Stimulated activated CD8-positive, alpha-beta memory T cell treated with anti-CD3 and anti-CD28 coated beads, Interleukin-2, amount 100 ng/mL, for 1 hour (primary cell): ENCODE measurements at places on chromosomes 3 and 15.

DNA sequence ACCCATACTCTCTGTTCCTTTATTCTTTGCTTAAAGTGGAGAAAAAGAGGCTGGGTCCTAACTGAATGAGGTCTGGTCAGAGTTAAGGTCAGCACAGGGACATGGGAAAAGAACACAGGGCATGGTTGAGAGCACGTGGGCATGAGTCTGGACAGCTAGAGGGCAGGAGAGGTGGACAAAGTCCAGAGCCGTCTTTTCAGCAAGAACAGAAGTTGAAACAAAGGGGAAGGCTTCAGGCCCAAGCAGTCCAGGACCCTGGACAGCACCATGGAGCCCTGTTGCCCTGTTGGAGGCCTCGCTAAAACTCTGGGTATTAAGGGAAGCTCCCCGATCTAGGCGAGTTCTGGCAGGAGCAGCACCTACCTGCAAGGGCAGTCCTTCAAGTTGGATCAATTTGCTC is 50.7 kb downstream of the XYLB start:
- DNase-seq, result no peak

GRCh38 chr3:64726414-64727090 is 38.8 kb upstream of the ADAMTS9 start:
- no peak for DNase-seq

- DNase-seq, result no peak
These were observed 163.3 kb downstream of the SPATA16 start for GRCh38 chr3:172977696-172978095.

- no peak for DNase-seq
These were observed 1272.5 kb downstream of the ROBO1 start for GRCh38 chr3:78495301-78495700.

DNA sequence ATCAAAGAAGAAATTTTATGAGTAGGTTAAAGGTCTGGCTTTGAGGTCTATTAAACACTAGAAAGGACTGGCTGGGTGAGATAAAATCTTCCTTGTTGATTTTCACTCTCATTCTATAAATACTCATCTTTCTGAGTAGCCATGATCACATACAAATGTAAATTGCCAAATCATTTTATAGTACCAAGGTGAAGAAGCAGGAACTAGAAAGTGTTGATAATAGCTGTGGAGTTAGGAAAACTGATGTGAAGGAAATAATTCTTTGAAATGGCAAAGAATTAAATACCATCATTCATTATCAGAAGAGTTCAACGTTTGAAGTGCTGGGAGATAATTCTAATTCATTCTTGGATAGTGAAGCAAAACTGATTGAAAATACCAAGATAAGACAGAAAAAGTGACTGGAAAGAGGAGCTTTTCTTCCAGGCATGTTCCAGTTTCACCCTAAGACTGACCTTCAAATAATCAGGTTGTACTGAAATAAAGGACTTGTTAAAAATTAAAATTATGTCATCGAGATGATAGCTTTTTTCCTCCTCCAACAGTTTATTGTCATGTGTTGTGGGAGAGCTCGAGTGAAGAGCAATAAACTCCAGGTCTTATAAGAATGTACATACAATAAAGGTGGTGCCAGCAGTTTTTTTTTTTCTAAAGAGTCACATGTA is 17.4 kb downstream of the THBS1 start:
- DNase-seq, result no peak

GRCh38 chr3:197183582-197183981 is 114.8 kb downstream of the DLG1 start:
- DNase-seq, result no peak

DNA sequence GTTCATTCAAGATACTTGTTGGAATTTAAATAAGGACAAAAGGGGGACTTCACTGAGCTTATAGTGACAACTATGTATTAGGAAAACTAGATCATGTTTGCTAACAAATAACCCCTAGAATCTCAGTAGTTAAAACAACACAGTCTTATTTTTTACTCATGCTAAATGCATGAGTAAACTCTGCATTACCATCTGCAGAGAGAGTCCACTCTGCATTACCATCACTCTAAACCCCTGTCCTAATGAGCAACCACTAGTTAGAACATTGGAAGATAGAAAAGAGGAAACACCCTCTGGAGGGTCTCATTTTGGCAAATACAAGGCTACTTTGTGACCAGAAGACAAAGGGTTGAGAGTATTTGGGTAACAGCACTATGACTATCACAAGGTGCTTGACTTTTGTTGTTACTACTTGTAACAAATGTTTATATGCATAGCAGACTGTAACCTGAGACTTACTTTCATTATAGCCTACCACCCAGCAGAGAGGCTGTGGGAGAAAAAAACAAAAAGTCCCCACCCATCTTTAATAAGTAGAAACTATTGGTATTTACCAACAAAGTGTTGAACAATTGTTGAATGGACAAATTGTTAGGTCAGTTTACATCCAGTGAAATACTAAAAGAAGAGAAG is 99.1 kb downstream of the OXSM start:
- DNase-seq, result no peak

- DNase-seq, result no peak
These were observed 4.9 kb downstream of the MESP2 start for GRCh38 chr15:89781055-89781454.

DNA sequence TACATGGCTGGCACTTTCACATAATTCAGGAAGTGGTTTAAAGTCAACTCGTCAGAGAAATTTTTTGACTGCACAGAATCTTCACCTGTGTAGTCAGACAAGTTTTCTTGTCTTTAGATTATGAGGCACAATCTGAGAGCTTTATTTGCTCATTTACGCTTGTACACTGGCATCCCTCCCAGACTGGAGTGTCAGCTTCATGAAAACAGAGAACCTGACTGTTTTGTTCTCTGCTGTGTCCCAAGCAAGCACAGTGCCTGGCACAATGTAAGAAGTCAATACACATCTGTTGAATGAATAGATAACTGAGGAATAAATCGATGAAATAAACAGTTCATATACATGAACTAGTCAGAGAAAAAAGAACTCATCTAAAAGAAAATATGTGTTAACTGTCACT is 846.1 kb upstream of the CFAP20DC start:
- no peak for DNase-seq

GRCh38 chr3:197021729-197022404 is 7.8 kb downstream of the MELTF start:
- no peak for DNase-seq

DNA sequence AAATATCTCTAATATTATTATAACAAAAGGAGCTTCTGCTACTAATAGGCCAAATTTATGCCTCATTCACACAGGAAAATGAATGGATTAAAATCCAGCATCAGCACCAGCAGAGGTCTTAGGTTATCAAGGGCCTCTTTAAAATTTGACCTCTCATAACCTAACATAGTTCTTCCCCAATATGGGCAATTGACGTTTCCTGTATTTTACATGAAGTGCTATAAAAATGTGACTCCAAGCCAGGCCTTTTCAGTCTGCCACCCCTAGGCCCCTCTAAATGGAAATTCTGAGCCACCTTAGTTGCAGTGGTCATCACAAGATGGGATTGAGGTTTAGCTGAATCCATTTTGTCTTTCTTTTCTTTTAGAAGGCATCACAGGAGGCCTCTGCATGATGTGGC is 70.1 kb downstream of the CASR start:
- DNase-seq, result no peak
